MG63 (cell line): ENCODE measurements at places on chromosomes 12 and 14. TPM values are rescaled to one million over a fixed set of nuclear protein-coding genes. Genes with fewer than 3 reads are reported as not detected.
A peak's percentile ranks its signal among the peaks of the same experiment; 100 is the strongest.

The SYNDIG1L gene
- not detected in 2 replicates for total RNA-seq

The KLRB1 gene
- not detected in 2 replicates for total RNA-seq

The ZFP36L1 gene
- 9.3 and 30.2 TPM in 2 replicates for total RNA-seq

The CAPZA3 gene
- total RNA-seq: not detected in 2 replicates

The ANO6 gene
- total RNA-seq: 20.4 and 33.8 TPM in 2 replicates

DNA sequence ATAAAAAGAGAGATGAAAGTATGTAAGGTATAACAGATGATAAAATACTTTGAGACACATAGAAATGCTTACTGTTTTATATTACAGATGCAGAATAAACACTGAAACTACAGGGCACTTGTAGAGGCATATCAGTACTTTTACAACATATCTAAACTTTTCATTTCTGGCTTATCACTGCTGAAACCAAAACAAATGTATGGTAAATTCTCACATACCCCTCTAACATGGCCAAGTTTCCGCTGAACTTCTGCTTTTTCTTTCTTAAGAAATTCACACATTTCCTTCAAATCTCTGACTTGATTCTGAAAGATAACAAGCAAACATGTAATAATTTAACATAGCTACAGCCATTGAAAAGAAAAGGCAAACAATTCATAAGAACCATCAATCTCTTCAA is 33.3 kb upstream of the C12orf50 start:
- no peak for DNase-seq

GRCh38 chr14:60958146-60958545 is 22.7 kb downstream of the TRMT5 start:
- no peak for DNase-seq

GRCh38 chr12:96401076-96401871 is 1.0 kb upstream of the CDK17 start:
- peak; percentile 24 for DNase-seq

- DNase-seq: no peak
Observed at GRCh38 chr12:126534495-126534894, 1469.3 kb downstream of the AACS start.

DNA sequence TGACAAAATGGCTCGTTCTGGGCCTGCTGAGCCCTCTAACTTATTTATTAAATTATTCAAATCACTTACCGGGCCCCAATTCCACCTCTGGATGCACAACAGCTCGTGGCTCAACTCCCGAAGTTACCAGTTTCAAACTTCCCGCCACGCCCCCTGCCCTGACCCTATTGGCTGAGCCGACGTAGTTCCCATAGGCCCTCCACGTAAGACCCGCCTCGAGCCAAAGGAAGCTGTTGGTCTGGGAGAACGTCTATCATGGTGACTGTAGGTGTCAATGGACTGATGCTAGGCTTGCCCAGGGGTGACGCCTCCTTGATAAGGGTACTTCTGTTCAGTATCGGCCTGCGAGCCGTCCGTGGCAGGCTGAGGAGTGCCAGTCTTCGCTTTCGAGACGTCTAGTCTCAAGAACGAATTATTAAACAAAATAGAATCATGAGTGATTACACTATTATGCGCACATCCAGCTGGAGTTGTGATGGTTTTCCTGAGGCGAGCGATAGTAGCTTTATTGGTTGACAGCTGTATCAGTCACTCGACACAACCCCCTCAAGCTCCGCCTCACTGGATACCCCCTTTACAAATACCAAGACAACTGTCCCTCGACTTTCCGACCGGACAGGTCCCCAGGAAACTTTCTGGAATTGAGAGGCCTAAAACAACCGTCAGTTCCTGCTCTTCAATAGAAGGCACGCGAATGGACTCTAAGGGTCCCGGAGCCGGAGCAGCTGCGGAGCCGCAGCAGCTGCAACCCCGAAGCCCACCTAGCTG is at the start of gene CDCA3:
CDCA3 (minus strand) TSS at position 134 of the 768 bp plus-strand sequence. CDS start 334 bp downstream, outside the sequence.
- DNase-seq: peak; percentile 98

DNA sequence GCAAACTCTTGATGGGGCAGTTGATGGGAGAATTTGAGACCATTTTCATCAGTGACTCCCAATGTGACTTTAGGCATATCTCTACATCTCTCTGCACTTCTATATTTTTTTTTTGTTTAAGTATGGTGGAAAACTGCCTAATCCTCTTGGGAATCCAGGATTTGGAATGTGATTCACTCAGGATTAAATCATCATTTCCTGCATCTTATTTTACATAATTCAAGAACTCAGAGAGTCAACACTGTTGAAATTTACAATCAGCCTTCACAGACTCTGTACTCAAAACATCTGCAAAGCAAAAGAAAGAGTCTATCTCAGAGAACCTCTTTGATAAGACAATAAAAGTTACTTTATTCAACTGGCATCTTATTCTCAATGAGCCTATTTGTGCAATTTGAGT is 260.7 kb upstream of the NOS1 start:
- no peak for DNase-seq

- DNase-seq: peak; percentile 23
Observed at GRCh38 chr14:103361867-103362266, 23.3 kb upstream of the MARK3 start.

DNA sequence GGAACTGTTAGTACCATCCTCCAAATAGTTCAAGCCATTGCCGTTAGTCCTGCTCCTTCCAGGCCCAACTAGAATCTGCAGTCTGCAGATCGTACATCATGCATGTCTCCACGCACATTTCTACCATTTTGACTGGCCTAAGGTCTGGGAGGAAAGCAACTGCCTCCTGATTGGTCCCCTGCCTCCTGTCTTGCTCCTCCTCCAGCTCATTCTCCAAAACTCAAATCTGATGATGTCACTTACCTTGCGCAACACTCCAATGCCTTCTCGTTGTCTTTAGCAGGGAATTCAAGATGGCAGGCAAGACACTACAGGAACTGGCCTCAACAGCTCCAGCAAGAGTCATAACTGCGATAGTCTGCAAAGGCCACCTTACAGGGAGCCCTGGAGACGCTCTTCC is 9.7 kb upstream of the HCAR1 start:
- no peak for DNase-seq

GRCh38 chr12:11981121-11981733 is 89.5 kb upstream of the BCL2L14 start:
- DNase-seq: peak; percentile 70

- DNase-seq: no peak
Observed at GRCh38 chr14:93716746-93717667, 71.3 kb downstream of the PRIMA1 start.
